ENCODE measurements at places on chromosomes 2 and 18. TPM values are rescaled to one million over a fixed set of nuclear protein-coding genes. Genes with fewer than 3 reads are reported as not detected.

The CACNB4 gene
- 0.64 TPM for total RNA-seq

The GKN1 gene
- total RNA-seq: not detected

The SLC39A6 gene
- total RNA-seq: 36.1 TPM

The RAB31 gene
- total RNA-seq: 6.9 TPM

The ANKRD12 gene
- 133 TPM for total RNA-seq

The ERFE gene
- total RNA-seq: 3.8 TPM

The MBP gene
- 77.6 TPM for total RNA-seq

The ITGA6 gene
- 15.6 TPM for total RNA-seq

The CPLX4 gene
- total RNA-seq: not detected

The PIEZO2 gene
- not detected for total RNA-seq

The SCTR gene
- not detected for total RNA-seq

The LYG2 gene
- not detected for total RNA-seq

The SERPINB11 gene
- total RNA-seq: not detected

The IL36RN gene
- total RNA-seq: not detected

The OR6B2 gene
- not detected for total RNA-seq

The NTSR2 gene
- total RNA-seq: not detected

The MARCHF4 gene
- total RNA-seq: not detected

The CD8B2 gene
- total RNA-seq: 0.61 TPM

The PSTPIP2 gene
- total RNA-seq: 65.6 TPM

The UPP2 gene
- total RNA-seq: not detected

The COLEC12 gene
- not detected for total RNA-seq

The PLGLB2 gene
- total RNA-seq: 2.5 TPM

The MORN2 gene
- 6.4 TPM for total RNA-seq

The CCDC178 gene
- not detected for total RNA-seq

The ITPRID2 gene
- total RNA-seq: 79.7 TPM

The AGAP1 gene
- total RNA-seq: 7.4 TPM

The MAP3K19 gene
- total RNA-seq: not detected

The C2orf81 gene
- total RNA-seq: 1.7 TPM
